ENCODE measurements at places on chromosomes 2 and 18. TPM values are rescaled to one million over a fixed set of nuclear protein-coding genes. Genes with fewer than 3 reads are reported as not detected.

GRCh38 chr2:191657977-191658376 is 20.0 kb upstream of the NABP1 start:
- no peak for DNase-seq

DNA sequence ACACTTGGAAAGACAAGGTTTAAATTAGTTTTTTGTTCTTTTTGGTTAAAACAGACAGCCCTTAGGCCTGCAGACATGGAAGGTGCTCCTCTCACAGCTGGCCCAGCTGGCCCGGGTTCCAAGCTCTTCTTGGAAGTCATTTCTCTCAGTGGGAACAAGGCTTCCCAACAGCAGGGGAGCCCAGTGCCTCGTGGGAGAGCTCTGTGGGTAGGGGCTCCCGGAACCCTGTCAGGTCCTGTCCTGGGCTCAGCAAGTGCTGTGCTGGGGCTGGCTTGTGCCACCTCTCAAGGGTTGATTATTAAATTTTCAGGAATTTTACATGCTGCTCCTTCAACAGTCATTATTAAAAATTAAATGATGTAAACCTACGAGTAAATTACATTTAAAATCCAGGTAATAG is 189.6 kb downstream of the GALNT1 start:
- no peak for DNase-seq

DNA sequence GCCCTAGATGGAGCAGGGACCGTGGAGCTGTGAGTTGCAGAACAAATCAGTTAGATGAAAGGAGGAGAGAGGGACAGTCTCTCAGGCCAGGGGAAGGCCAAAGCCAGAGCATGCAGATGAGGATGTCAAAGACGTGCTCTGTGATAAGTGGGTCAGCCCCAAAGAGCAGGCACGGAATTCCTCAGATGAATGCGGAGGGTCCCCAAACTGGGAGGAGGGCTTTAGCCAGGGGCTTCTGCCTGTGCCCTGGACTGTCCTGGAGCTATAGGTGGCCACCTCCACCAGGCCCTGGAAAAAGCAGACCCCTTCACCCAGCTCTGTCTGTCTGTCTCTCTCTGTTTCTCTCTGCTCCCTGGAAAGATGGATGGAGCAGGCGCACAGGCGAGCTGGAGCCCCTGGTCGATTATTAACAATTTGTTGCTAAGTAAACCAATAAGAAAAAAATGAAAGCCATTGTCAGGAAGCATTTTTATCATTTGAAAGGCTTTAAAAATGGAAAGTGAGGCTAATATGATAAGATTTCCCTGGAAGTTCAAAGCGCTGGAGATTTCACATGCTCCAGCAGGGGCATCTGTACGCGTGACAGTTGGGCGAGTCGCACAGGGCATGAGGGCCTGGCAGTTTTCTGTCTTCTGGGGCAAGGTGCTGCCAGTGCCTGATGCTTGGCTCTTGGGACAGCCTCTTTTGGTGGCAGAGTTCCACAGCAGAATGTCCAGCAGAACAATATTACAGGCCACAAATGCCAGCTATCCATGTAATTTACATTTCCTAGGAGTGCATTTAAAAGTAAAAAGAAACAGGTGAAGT is 241.0 kb downstream of the GLI2 start:
- no peak for DNase-seq

DNA sequence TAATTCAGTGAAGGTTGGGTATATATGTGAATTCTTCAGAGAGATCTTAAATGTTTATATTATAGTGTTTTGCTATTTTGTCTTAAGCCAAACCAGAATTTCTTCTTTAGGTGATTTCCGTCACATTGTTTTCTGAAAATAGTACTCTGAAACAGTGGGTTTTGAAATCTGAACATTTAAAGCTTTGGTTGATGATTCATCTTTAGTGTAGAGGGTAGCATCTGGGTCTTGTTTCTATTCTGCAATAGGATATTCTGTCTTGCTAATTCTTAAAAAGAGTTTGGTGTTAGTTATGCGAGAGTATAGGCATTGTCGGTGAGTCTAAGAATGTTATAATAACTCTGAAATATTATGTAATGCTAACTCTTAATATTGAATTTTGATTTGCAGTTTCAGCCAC is 69.6 kb upstream of the FAM237A start:
- DNase-seq, result no peak

The AGFG1 gene
- total RNA-seq, result 31.3 TPM

All from esophagus squamous epithelium (tissue), 5 donors.